ENCODE measurements at places on chromosomes 11 and 22. TPM values are rescaled to one million over a fixed set of nuclear protein-coding genes. Genes with fewer than 3 reads are reported as not detected.

DNA sequence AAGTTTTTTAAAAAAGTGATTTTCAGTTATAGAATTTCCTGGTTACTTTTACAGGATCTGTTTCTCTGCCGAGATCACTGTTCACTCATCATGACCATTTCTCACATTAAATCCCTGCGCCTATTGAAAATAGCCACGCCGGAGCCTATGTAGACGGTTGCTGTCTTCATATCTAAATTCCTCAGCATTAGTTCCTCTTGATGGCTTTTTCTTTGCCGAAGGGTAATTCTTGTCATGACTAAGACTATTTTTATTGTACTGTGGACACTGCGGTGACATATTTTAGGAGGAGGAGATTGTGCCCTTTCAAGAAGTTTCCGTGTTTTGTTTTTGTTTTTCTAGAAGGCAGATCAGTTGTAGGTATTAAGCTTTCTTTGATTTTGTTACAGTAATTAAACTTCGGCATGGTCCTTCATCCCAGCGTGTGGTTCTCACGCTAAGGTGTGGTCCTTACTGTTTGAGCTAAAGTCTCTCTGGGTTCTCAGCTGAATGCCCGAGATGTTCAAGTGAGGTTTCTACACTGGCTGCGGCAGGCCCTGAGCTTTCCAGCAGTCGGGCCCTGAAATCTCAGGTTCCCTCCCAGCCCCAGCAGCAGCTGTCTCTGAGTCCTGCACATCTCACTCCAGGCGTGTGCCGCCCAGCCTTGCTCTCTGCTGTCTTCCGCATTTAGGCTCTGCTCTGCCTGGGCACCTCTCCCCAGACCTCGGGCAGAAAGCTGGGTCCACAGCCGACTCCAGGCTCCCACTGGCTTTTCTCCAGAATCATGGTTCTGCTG lies 1110.5 kb downstream of the TBC1D22A start:
- H3K27ac ChIP-seq = no peak overlapping the region
- H3K4me3 ChIP-seq = no peak overlapping the region
- H3K27me3 ChIP-seq = no peaks in the 10 kb centered on the region
- H3K4me1 ChIP-seq = no peaks in the 10 kb centered on the region

DNA sequence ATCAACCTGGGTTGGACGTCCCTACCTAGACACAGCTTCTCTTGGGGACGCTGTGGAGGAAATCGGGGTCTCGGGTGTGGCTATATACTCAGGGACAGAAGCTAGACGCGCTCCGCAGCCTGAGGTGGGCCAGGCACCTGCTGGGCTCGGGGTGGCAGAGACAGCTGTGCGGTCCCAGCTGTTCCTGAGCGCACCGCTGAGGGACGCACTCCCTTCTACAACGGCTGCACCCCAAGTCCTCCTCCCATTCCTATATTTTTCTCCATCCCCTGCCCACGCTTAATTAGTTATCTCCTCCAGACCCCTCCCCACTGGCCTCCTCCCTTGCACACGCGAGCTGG lies 188 bp upstream of the MTNR1B start:
- no peak overlapping the region for H3K27ac ChIP-seq
- no peaks in the 10 kb centered on the region for H3K36me3 ChIP-seq
- no peak for DNase-seq
- H3K27me3 ChIP-seq = peaks cover 50% of the 10 kb centered on the region

GRCh38 chr11:34348919-34349318 lies 8.9 kb downstream of the ABTB2 start:
- peaks cover 70% of the 10 kb centered on the region for H3K4me1 ChIP-seq
- H3K36me3 ChIP-seq = no peaks in the 10 kb centered on the region
- no peak for DNase-seq
- no peak overlapping the region for H3K27ac ChIP-seq
- no peaks in the 10 kb centered on the region for H3K27me3 ChIP-seq

- peak; percentile 77 for DNase-seq
- H3K4me1 ChIP-seq = peaks cover 41% of the 10 kb centered on the region
- H3K36me3 ChIP-seq = no peaks in the 10 kb centered on the region
- H3K27me3 ChIP-seq = no peaks in the 10 kb centered on the region
These were observed 6.5 kb downstream of the RBFOX2 start for GRCh38 chr22:36022162-36022561.

The PRDM10 gene
- polyA plus RNA-seq = 2.9 TPM
